ENCODE measurements at places on chromosomes 2 and 18.

- DNase-seq = no peak
Measured at GRCh38 chr2:8231902-8232301, 450.0 kb upstream of the ID2 start.

GRCh38 chr2:3572620-3573019, 2.4 kb upstream of the RPS7 start:
- no peak for DNase-seq

GRCh38 chr2:104595576-104595975, 258.3 kb upstream of the POU3F3 start:
- no peak for DNase-seq

- DNase-seq = no peak
Measured at GRCh38 chr2:12549641-12550040, 167.1 kb upstream of the TRIB2 start.

DNA sequence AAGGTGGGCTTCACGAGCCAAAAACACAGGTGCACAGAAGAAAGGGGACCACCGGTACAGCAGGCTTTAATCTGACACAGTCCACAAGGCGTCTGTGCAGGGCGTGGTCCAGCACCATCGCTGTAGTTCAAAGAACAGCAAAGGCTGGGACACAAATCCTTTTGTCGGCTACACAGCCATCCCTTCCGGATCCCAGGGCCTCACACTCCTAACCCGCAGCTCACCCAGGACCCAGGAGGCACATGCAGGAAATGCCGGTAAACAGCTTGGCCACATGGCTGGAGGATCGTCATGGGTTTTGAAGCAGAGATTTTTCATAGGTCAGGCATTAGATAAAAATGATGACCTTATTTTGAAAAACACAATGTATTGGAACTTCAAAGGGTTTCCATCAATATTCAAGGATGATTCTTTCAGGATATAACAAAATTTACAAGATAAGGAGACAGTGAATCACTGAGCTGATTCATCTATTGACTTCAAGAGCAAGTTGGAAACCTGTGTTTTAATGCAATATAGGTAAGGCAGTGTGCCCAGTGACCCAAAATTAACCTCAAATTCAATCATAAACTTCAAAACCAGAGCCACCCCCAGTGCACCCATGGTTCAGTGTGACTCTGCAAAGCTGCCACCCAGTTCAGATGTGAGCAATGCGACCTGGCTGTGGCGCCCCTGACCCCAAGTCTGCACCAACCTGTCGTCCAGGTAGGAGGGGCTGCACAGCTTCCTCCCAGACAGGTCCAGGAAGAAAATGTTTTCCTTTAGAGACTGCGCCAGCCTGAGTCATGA, 74.4 kb downstream of the TMEM18 start:
- no peak for DNase-seq

- no peak for DNase-seq
Measured at GRCh38 chr2:8202132-8202531, 479.7 kb upstream of the ID2 start.

GRCh38 chr2:189253836-189254235, 74.3 kb upstream of the COL5A2 start:
- DNase-seq = no peak
